ENCODE measurements at places on chromosomes 2 and 18. TPM values are rescaled to one million over a fixed set of nuclear protein-coding genes. Genes with fewer than 3 reads are reported as not detected.

Gene TRIP12
- 181 TPM for total RNA-seq

Gene KLHL41
- total RNA-seq, result 3.9 TPM

Gene RGPD3
- total RNA-seq, result 1.2 TPM

Gene GALR1
- 7.8 TPM for total RNA-seq

Data from diencephalon (tissue), 1 donor.